CD14-positive monocyte (primary cell): ENCODE measurements at places on chromosomes 2 and 18.

GRCh38 chr2:26609839-26610277, 31.3 kb downstream of the CIB4 start:
- no peak for DNase-seq

- no peak for DNase-seq
Measured at GRCh38 chr2:121969766-121970639, 214.6 kb downstream of the TSN start.

- no peak for DNase-seq
Measured at GRCh38 chr18:60485201-60485600, 112.6 kb upstream of the MC4R start.

- no peak for DNase-seq
Measured at GRCh38 chr2:67221266-67221665, 175.9 kb upstream of the ETAA1 start.

GRCh38 chr2:140355511-140356090, 1575.4 kb upstream of the NXPH2 start:
- no peak for DNase-seq

- no peak for DNase-seq
Measured at GRCh38 chr2:100821255-100821910, 1.4 kb downstream of the NPAS2 start.

DNA sequence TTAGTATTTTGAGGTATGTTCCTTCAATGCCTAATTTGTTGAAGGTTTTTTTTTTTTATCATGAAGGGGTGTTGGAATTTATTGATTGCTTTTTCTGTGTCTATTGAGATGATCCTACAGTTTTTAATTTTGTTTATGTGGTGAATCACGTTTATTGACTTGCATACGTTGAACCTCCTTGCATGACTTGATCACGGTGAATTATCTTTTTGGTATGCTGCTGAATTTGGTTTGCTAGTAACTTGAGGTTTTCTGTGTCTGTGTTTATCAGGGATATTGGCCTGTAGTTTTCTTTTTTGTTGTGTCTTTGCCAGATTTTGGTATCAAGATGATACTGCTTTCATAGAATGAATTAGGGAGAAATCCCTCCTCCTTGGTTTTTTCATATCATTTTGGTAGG, 23.9 kb downstream of the CLIP4 start:
- DNase-seq: no peak

DNA sequence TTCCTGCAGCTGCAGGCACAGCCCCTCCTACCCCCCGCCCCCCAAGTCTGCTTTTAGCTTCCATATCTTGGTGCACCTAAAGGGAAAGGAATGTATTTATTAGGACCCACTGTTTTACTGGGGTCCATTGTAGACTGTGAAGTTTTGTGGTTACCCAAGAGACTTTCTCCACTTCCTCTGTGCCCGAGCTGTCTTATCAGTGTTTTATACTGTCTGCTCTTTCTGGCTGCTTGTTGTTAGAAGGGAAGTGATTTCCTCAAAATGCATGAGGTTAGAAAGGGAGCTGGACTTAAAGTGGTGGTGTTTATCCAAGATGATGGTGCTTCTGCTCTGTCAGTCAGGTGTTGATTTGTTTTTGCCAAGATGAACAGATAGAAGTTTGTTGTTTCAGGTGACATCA, 85.0 kb downstream of the PTH2R start:
- DNase-seq: no peak

DNA sequence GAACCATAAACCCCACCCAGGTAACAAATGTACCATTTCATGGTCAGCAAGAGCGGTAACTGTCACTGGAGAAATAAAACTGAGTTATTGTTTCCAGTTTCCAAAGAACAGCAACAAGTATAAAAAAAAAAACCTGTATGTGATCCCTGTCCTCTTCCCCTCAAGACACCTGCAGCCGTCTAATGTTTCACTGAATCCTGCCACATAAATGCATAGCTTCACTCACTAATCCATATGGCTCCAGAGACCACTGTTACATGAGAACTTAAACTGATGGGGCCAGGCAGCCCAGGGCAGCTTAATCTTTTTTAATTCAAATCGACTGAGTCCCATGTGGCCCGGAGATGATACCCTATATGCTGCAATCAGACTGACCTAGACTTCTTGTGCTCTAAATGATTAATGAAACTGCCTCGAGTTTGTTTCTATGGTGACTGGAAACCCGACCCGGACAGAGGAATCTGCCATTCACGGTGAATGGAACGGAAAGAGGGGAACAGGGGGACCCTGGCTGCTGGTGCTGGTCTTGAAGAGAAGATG, 60.9 kb upstream of the SIX2 start:
- DNase-seq: no peak

- no peak for DNase-seq
Measured at GRCh38 chr2:70608373-70608772, 54.7 kb upstream of the TGFA start.

GRCh38 chr2:216671081-216671411, 24.3 kb downstream of the IGFBP5 start:
- no peak for DNase-seq

GRCh38 chr2:145303536-145303935, 783.6 kb upstream of the ZEB2 start:
- DNase-seq: no peak

DNA sequence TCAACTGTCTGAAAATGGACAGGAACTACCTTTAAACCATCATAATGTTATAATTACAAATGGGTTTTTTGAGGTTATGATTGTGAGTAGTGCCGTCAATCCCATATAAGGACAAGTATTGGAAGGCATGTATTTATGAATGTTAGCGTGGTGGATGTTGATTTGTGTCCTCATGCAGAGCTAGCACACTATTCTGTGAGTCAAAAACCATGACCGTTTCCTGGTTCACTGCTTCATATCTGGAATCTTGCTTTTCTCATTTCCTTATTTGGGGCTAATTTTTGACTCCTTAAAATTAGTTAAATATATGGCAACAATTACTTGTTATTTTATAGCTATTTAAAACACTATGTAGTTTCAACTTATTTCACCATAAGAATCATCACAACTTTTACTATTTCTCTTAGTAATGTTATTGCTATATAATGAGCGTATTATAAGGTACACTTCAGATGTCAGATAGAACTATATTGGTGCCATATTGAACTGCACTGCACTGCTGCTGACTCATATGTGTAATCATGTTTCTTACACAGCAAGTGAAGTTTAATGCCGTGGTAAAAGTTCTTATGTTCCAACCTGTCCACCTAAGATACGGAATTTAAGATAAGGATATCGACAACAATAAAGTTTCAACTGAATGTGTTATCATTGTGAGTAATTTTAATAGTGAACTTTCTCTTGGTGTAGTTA, 192.8 kb downstream of the PTGR3 start:
- no peak for DNase-seq

DNA sequence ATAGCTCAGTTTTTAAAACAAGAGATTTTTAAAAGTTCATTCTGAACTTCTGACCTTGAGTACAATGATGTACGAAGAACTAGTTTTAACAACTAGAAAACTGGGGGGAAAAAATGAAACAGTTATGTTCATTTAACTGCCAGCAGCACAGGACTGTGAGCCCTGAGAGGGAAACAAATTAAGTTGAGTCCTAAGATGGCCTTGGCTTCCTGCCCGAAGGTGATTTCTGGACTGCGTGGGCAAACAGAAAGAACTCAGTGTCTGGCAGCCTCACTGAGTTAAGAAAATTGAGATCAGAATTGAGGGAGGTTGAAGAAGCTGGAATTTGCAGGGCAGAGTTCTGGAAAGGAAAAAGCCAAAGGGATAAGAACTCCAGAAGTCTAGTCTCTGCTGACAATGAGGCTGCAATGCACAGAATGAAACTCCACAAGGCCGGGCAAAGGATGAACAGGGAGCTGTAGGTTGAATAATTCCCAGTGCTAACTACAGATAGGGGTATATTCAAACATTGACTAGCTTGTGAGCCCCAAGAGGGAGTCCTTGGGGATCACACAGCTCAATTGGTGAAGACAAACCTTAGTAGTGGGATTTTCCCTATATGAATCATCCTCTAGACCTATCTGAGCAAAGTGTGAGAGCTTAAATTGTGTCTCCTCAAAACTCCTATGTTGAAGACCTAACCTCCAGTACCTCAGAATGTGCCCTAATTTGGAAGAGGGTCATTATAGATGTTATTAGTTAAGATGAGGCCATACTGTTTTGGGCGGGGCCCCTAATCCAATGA, 13.1 kb upstream of the CRACDL start:
- no peak for DNase-seq

GRCh38 chr2:182078988-182079602, 93.4 kb downstream of the PPP1R1C start:
- DNase-seq: no peak

- no peak for DNase-seq
Measured at GRCh38 chr2:109480486-109481195, 133.1 kb downstream of the SEPTIN10 start.

- DNase-seq: peak; percentile 38
Measured at GRCh38 chr2:226427538-226428307, 371.9 kb downstream of the IRS1 start.

- DNase-seq: no peak
Measured at GRCh38 chr2:6750411-6751158, 115.1 kb downstream of the CMPK2 start.

- DNase-seq: no peak
Measured at GRCh38 chr2:196219671-196220070, 48.3 kb upstream of the STK17B start.

GRCh38 chr2:187552828-187553681, 1.2 kb downstream of the TFPI start:
- DNase-seq: peak; percentile 22

- DNase-seq: peak; percentile 92
Measured at GRCh38 chr2:231181860-231182512, 16.4 kb upstream of the ARMC9 start.

DNA sequence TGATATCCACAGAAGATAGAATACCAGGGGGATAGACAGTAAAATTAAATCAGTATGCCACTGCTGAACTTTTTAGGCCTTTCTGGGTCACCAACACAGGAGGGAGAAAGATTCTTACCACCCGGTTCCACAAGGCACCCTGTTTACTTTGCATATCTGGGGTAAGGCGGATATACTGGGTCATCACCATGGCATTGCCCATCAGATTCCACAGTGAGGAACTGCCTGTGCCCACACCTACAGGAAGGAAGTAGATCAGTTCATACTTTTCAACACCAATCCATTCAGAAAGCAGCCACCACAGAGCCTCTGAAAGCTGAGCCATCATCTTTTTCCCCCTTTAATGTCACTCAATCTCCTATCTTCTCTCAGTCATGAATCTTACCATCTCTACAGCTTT, 2.0 kb downstream of the LMAN2L start:
- DNase-seq: no peak

DNA sequence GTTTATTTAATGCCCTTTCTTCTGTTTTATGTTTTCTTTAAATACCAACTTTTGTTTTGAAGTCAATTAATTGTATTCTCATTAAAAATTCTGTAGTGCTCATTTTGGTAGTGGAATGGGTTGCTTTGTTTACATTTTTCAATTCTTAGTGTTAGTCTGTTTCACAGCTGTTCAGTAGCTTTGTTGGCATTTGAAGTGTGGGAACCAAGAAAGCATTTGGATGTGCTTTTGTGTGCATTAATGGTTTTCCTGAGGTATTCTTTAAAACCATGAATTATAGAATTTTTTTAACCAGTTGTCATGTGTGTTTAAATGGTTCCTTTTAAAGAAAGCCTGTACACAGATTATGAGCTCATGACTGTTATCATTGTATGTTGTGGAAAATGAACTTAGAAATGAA, 19.7 kb downstream of the MIB1 start:
- no peak for DNase-seq

DNA sequence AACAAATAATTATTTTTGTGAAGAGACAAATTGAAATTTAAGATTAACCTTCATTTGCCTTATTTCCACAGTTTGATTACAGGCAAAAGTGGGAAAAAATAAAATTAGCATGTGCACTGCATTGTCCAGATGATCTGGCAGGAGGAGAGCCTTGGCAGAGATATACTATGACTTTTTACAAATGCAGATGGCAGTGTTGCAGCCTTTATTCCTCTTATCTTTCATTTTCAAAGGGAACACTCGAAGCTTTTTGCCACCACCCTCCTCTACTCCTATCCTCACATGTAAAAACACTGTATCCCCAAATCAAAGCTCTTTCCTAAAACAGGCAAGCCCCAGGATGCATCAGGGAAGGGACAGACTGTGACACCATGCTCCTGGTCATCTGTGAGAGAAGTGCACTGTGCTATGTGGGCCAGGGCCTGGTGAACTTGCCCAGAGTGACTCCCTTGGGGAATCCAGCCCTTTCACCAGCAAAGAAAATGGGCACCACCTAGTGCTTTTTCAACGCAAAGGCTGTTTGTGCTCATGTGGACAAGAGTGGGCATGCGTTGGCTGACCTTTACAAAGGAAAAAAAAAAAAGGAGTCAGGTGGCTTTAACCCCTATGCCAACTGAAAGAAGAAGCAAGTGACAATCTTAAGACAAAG, 74.7 kb upstream of the ETAA1 start:
- no peak for DNase-seq

DNA sequence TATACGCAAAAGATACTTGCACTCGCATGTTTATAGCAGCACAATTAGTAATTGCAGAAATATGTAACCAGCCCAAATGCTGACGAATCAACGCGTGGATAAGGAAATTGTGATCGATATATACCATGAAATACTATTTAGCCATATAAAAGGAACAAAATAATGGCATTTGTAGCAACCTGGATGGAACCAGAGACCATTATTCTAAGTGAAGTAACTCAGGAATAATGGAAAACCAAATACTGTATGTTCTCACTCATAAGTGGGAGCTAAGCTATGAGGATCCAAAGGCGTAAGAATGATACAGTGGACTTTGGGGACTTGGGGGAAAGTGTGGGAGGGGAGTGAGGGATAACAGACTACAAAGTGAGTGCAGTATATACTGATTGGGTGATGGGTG, 1008.0 kb upstream of the CRIM1 start:
- no peak for DNase-seq

- no peak for DNase-seq
Measured at GRCh38 chr2:96152304-96153161, 7.3 kb upstream of the DUSP2 start.

DNA sequence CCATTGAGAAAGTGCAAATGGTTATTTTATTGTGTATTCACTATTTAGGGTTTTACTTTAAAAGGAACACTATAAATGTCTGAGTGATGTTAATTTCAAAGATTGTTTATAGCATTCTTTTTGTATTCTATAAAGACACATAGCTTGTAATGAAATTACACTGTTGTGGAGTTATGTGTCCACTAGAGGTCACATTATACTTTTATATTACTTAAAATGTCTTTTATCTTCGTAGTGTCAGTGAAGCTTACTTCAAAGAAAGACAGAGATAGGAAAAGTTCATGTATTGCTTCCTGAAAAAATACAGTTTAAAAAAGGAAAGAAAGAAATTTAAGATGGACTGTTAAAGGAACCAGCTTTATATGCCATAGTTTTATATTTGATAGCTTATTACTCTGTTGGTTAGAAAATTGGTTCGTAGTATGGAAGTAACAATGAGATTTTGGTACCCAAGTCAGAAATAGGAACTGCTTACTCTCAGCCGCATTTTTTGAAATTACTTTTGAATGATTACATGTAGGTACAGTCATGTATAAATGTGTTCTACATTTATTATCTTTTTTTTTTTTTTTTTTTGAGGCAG, 20.5 kb downstream of the APLF start:
- DNase-seq: no peak

DNA sequence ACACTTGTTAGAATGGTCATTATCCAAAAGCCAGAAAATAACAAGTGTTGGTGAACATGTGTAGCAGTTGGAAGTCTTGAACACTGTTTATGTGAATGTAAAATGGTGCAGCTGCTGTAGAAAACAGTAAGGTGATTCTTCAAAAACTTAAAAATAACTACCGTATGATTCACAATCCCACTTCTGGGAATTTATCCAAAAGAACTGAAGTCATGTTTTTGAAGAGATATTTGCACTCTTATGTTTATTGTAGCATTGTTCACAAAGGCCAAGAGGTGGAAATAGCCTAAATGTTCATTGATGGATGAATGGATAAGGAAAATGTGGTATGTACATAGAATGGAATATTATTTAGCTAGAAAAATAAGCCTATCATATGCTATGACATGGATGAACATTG, 6.3 kb upstream of the SPP2 start:
- no peak for DNase-seq
